ENCODE measurements at places on chromosomes 12 and 14.

DNA sequence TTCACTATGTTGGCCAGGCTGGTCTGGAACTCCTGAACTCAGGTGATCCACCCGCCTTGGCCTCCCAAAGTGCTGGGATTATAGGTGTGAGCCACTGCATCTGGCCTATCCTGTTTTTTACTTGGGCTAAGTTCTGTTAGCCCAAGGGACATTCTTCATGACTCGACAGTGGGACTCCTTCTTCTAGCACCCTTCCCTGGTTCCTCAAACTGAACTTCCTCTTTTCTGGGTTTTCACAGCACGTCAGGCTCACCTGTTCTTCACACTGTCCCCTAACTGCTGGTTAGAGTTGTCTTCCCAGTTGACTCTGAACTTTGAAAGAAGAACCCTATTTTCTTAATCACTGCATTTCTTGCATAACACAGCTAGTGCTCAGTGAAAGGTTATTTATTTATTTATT lies 22.5 kb downstream of the CABP1 start:
- DNase-seq, result no peak

DNA sequence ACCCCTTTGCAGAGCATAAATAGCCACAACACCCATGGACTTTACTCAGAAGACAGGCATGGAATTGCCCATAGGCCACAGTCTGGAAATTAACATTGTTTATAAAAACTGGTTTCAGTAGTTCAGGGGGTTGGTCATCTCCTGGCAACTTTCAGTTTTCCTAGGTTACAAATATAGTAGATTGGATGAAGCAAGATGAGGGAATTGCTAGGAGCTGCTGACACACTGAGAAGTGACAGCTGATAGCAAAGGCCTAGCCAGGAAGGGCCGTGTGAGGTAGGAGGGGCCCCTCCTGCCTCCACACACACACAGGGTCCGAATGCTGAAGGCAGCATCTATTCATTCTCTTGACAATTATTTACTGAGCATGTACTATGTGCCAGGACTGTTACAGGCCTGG lies 8.3 kb downstream of the GALNT16 start:
- no peak for DNase-seq

GRCh38 chr12:40336573-40337199 lies 111.9 kb downstream of the LRRK2 start:
- DNase-seq, result no peak

DNA sequence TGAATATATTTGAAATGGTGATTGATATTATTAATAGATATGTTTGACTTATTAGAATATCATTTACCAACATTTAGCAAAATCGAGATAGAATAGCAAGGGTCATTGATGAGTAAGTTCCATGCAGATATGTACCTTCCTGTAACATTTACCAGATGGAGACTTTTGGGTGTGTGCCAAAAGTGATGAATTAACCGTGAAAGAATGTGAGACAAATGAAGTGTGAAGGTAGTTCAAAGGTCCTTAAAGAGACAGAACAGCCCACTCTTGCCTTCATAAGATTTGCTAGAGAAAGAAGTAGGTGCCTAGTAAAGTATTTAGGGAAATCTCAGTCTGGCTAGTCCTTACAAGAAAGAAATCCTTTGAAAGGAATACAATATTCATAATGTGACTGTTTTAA lies 45.5 kb downstream of the FGD4 start:
- DNase-seq, result peak; percentile 83

DNA sequence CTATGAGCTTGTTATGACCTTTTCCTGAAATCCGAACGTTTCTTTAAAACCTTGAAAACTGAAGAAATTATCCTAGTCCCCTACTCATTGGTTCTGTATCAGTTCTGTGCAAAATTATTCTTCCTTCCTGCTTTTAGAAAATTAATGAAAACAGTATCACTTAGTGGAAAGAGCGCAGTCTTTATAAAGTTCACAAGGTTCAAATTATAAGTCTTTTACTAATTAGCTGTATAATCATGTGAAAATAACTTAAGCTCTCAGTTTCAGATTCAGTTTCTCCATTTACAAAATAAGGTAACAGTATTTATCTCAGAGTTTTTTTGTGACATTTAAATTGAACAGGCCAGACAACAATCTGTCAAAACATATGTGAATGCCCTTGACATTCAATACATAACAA lies 306.1 kb downstream of the ADAMTS20 start:
- no peak for DNase-seq

- DNase-seq, result no peak
These were observed 102.0 kb downstream of the HMGA2 start for GRCh38 chr12:65926119-65926908.

GRCh38 chr14:73173092-73173735 lies 36.9 kb downstream of the PSEN1 start:
- peak; percentile 1 for DNase-seq

GRCh38 chr14:75230140-75230792 lies 48.4 kb upstream of the FOS start:
- DNase-seq, result no peak

- DNase-seq, result no peak
These were observed 74.3 kb upstream of the ARID2 start for GRCh38 chr12:45655186-45655585.

DNA sequence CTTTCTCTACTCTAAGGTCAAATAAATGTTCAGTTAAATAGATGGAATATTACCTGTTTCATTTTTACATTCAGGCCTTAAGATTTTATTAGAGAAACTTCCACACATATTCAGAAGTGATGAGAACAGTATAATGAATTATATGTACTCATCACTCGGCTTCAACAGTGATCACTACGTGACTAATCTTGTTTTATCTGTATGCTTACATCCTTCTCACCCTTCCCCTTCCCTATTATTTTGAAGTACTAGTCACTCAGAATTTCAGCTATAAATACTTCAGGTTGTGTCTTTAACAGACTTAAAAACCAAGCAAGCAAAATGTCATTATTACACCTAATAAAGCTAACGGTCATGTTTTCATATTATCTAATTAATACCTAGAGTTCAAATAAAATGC lies 34.9 kb downstream of the ETV6 start:
- no peak for DNase-seq

DNA sequence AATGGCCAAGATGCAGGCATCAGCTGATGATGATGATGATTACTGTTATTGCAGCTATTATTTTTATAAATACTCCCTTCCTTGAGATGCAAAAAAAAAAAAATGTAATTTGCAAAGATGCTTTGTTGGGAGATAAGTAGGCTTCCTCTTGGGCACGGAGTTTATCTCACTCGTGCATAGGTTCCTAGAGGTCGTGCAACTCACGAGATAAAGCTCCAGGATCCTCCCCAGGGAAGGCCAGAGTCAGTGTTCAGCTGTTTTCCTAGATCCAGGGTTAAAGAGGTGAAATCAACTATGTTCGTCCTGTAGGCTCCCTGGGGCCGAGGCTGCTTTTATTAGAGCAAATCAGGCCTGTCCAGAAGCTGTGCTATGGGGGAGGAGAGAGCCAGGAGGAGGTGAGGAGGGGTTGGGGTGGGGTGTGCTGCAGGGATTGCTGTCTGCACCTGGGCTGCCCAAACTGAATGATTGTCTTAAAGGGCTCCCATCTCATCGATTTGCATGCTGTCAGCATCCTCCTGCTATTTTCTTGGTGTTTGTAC lies 270.3 kb downstream of the NRXN3 start:
- DNase-seq, result no peak

- no peak for DNase-seq
These were observed 10.3 kb upstream of the FLVCR2 start for GRCh38 chr14:75568140-75568539.

DNA sequence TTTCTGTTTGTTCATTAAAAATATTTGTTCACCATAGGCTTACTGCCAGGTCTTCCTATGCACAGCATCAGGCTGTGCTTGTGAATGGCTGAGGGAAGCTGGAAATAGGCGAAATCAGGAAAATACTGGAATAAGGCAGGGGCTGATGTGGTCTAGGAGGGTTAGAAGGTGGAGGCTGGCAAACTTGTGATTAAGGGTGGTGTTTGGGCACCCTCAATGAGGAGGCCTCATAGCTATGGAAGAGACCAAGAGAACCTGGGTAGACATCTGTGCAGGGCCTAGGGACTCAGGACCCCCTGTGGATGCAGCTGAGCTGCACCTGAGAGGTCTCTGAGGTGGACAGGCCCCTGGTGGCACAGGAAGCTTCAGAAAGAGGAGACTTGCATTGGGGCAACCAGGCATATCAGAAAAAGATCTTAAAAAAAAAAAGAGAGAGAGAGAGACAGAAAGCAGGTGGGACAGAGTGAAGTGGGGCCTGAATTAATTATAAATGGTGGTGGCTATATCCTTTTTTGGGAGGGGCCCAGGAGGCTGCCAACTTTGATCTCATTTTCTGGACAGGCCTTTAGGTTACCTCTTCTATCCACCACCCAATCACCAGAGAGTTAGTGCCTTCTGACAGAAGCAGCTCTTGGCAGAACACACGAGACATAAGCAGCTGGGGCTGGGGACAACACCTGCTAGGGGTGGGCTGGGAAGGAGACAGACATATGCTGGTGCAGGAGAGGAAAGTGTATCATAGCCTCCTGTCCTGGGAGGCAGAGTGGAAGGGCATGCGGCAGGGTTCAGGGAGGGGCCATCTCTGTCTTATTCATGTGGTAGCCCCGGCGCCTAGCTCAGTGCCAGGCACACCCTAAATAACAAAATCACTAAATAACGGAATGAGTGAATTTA lies 46.7 kb upstream of the ATP23 start:
- DNase-seq, result peak; percentile 91

- no peak for DNase-seq
These were observed 1.5 kb upstream of the DTX1 start for GRCh38 chr12:113054948-113055486.

GRCh38 chr12:92968176-92968813 lies 39.2 kb upstream of the EEA1 start:
- DNase-seq, result no peak
